ENCODE measurements at places on chromosomes 6 and 20.

GRCh38 chr6:41093729-41094128, 21.0 kb downstream of the NFYA start:
- no peak for DNase-seq

GRCh38 chr6:124722141-124722878, 239.9 kb upstream of the RNF217 start:
- DNase-seq, result no peak

DNA sequence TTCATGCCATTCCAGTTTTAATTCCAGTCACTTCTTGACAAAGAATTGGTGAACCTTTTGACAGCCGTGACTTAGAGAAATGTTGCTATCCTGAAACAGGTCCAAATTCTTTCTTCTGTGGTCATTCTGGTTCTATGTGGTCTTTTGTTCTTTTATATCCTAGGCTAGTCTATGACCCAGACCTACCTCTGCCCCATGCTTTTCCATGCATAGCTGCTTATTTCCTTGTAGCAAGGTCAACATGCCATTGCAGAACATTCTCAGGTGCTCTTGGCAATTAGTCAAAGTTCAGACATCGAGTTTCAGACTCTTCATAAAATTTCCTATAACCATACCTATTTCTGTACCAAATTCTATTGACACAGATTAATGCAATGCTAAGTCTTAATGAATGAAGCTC, 202.6 kb downstream of the PLCB1 start:
- no peak for DNase-seq

- DNase-seq, result no peak
Measured at GRCh38 chr20:23541776-23542175, 26.5 kb downstream of the CST9L start.

GRCh38 chr6:125050663-125051318, 88.6 kb downstream of the RNF217 start:
- DNase-seq, result no peak

GRCh38 chr6:37691904-37692806, 5.5 kb downstream of the MDGA1 start:
- peak; percentile 58 for DNase-seq

GRCh38 chr20:57013217-57013616, 253.2 kb downstream of the BMP7 start:
- DNase-seq, result no peak

DNA sequence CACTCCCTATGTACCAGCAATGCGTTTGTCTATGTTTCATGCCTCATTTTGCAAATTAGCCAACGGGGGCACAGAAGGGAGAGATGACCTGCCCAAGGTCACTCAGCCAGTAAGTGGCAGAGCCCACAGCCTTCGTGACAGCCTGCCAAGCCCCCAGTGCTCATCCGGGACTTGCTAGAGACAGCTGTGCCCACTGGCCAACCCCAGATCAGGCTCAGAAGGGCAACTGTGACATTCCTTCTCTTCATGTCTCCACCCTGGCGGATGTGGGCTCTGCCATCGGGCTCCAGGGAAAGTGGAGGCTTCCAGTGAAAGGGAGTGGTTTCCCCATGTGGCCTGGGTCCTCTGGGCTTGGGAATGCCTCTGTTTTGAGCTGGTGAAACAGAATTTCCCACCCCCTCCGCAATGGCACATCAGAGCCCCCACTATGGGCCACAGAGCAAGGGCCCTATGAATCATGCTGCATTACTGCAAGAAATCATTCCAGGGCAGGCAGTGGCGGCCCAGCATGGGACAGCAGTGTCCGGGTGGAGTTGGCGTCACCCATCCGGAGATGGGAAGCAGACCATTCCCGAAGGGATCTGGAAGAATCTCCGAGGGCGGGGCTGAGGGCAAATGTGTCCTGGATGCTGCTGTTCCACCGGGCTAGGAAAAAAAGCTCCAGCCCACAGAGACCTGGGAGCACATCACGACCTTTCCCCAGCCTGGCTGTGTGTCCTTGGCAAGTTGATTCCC, 9.1 kb downstream of the RSPO4 start:
- no peak for DNase-seq

DNA sequence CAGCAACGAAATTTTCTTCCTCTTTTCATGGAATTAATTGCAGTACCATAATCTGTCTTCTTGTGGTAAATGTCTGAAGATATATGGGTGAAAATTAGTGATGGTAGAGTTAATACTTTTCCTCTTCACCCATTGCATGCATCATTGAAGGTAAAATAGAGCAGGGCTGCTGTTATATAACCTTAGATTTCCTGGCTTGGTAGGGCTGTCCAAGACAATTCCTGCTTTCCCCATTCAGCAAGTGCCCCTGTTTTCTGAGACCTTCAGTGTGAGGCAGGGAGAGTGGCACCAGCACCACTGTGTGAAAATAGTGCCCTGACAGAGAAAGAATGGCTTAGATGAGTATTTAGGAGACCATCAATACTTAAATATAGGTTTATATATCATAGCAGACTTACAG, 202.0 kb downstream of the ZFAND3 start:
- DNase-seq, result no peak

GRCh38 chr6:92541448-92542060, 877.8 kb downstream of the EPHA7 start:
- DNase-seq, result no peak

GRCh38 chr20:43910564-43910963, 4.1 kb upstream of the TOX2 start:
- DNase-seq, result no peak

GRCh38 chr6:114055349-114055748, 84.4 kb upstream of the HDAC2 start:
- no peak for DNase-seq

DNA sequence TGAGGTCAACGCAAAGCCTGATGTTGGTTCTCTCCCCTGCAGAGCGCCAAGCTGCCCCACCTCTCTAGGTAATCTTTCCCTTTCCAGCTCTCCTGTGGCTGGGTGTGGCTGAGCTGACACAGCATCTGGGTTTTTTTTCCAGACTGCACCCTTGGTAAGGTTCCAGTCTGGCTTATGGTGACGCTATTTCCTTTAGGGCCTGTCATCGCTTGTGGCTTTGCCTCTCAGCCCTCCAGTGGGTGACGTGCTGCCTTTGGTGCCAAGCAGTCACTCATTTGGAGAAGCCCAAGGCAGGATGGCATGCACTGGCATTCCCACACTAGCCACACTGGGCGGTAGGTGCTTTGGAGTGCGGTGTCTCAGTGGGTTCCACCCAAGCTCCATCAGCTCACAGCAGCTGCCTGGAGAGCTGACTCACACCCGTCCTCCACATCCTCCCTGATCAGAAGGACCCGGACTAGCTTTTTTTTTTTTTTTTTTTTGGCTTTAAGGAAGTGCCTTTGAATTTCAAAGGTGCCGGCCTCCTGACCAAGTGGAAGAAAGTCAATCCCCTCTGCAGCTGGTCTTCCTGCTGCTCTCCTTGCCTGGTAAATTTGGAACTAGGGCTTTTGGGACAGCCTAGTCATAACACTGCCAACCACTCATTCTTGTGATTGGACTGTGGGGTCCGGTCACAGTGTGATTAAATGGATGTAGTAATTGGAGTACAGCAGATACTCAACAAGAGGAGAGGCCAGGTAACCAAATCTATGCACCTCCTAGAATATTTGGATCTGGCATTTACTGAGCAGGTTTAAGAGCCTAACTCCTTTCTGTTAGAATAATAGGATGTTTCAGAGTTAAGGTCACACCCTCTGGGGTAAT, 153.6 kb downstream of the CD83 start:
- DNase-seq, result peak; percentile 64

DNA sequence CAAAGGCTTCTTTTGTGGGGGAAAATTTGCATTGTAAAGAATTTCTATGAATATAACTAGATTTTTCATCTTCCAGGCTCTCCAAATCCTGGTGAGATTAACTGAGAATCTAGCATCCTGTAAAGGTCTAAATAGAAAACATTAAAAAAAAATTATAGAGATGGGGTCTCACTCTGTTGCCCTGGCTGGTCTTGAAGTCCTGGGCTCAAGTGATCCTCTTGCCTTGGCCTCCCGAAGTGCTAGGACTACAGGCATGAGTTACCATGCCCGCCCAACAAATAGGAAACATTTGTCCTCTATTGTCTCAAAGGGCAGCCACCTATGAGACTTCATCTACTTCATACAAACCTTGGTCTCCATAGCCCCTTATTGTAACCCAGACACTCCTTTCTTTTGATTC, 25.2 kb upstream of the NCOA3 start:
- no peak for DNase-seq

- no peak for DNase-seq
Measured at GRCh38 chr6:26383624-26384417, 913 bp downstream of the BTN2A2 start.

- DNase-seq, result no peak
Measured at GRCh38 chr6:157604816-157605215, 218.2 kb upstream of the SNX9 start.

- DNase-seq, result no peak
Measured at GRCh38 chr6:25094726-25095125, 159.0 kb upstream of the RIPOR2 start.

DNA sequence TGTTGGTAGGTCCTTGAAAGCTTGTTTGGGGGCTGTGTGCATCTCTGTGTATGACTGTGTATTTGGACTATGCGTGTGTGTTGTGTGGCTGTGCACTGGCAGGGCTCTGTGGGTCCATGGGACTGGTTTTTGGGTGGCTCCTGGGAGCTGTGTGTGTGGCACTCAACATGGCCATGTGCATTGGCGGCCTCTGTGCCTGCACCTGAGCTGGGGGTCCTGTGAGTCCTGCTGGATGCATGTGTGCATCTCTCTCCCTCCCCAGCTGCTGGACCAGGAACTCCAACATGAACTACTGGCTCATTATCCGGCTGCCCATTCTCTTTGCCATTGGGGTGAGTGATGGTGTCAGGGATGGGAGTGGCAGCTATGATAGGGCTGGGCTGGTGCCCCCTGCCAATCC, 30.1 kb downstream of the GLP1R start:
- DNase-seq, result no peak

GRCh38 chr20:18638768-18639167, 50.9 kb downstream of the DTD1 start:
- DNase-seq, result no peak

DNA sequence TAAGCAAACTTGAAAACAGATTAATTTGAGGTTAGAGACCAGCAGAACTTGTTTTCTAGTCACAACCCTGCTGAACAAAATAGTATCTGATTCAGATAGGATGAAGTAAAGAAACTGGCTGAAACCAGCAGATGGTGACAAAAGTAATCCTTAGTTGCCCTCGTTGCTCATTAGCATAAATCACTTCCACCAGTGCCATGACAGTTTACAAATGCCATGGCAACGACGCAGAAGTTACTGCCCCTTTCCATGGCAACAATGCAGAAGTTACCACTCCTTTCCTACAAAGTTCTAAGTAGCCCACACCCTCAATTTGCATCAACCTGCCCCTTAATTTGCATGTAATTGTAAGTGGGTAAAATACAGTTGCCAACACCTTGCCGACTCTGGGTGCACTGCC, 23.7 kb downstream of the SNRPB start:
- DNase-seq, result no peak

GRCh38 chr6:15690510-15690909, 27.7 kb upstream of the DTNBP1 start:
- DNase-seq, result no peak

DNA sequence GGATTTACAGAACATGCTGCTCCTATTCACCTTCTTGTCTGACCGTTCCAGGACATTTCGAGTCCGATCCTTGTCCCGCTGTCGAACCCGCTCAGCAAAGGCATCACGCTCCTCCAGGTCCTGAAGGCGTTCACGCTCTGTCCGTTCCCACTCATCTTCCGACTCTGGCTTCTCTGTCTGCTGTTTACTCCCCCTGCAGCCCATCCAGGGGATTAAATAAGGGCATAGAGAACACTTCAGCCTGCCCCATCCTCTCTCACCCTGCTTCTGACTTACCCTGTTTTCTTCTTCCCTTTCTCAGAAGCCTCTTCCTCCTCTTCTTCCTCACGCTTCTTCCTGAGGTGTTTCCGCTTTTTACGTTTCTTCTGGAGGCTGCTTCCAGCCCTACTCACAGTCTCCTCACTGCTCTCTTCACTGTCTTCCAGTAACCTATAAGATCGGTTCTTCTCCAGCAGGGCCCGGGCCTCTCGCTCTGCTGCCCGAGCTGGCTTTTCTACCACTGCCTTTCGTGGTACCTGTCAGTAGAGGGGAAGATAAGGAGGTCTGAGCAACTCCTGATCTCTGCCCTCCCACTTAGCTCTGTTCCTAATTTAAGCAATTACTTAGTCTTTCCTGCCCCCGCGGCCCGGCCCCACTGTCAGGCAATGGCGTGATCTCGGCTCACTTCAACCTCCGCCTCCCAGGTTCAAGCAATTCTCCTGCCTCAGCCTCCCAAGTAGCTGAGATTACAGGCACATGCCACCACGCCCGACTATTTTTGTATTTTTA, 1.9 kb downstream of the DHX16 start:
- DNase-seq, result no peak

DNA sequence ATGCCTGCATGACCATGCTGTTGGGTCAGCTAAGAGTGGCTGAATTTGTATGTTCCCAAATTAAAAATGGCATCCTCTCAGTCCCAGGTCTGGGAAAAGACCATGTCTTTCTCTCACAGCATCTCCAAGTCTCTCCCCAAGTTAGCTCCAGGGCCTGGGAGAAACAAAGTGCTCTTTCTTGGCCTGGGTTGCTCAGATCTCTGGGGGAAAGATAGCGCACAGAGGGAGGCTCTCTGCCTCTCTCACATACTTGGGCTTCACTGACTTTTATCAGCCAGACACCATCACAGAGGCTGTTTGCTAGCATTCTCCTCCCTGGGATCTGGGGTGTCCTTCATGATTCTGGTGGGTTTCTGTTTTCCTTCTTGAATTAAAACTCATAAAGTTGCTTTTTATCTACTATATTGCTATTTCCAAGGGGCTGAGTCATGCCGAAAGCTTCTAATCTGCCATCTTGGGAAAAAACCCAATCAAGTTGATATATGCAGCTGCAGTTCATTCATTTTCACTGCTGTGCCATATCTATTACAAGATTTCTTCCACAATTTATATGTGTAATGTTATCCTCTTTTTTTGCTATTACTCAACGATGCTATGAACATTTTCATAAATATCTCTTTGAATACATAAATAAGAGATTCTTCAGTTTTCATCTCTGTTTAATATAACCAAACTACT, 190.2 kb downstream of the MOXD1 start:
- no peak for DNase-seq

DNA sequence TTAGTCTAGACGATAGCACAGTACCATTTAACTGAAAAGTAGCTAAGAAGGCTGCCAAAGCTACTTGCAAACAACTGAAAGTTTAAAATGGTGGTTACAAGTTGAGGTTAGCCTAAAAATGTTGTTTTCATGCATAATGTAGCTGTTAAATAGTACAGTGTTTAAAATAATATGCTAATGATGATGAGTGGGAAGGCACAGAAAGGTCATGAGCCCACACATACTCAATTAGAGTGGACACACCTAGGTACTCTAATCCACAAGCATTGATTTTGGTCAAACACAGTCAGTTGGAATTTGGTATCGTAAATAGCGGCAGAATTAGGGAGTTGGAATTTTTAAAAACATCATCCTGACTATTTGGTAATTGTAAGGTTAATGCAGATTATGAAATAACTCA, 7.0 kb downstream of the TXLNB start:
- DNase-seq, result no peak

DNA sequence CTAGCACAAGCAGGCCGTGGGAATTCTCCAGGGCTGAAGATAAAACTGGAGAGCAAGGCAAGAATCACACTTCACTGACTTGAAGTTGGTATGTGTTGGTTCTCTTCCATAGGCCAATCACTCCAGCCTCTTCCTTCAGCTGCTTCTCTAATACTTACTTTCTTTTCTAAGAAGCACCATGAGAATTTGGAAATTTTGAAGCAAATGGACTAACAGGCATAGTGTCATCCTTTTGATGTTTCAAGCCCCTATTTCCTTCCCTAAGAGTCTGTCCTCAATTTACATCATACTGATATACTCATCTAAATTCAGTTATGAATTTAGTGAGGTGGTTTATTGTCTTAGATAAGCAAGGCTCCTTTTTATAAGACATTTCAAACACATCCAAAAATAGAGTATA, 24.0 kb downstream of the SLC26A8 start:
- DNase-seq, result peak; percentile 57

All from AML-193 (cell line).